Chondrocyte (in vitro differentiated cells): ENCODE measurements at places on chromosomes 1 and 21.

DNA sequence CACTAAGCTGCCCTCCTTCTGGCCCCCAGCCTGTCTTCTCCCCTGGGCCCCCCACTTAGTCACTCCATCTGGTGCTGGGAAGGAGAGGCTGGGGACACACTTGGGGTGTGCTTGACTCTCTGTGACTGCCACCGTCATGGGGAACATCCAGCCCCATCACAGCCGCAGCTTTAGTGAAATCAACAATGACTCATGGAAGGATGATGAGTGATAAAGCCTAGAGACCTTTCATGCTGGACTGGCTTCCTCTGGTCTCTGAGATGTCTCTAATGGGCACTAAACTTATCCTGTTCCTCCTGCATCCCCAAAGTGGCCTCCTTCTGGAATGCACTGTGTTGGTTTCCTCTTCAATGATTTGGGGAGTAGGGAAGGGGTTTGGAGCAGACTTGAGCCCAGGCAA, 172.9 kb downstream of the GRIK3 start:
- no peak overlapping the region for H3K27ac ChIP-seq
- H3K27me3 ChIP-seq = peaks cover 13% of the 10 kb centered on the region
- H3K4me1 ChIP-seq = no peaks in the 10 kb centered on the region
- no peak for DNase-seq
- H3K36me3 ChIP-seq = no peaks in the 10 kb centered on the region

- peaks cover 9% of the 10 kb centered on the region for H3K4me1 ChIP-seq
- H3K27ac ChIP-seq = no peak within 1 kb of the TSS
- H3K27me3 ChIP-seq = no peaks in the 10 kb centered on the region
- no peak within 1 kb of the TSS for H3K4me3 ChIP-seq
Observed at GRCh38 chr1:75796376-75797272, at the start of gene MSH4. Gene MSH4 (plus strand): TSS chr1:75796882. CDS start chr1:75796986, 104 bp downstream.

DNA sequence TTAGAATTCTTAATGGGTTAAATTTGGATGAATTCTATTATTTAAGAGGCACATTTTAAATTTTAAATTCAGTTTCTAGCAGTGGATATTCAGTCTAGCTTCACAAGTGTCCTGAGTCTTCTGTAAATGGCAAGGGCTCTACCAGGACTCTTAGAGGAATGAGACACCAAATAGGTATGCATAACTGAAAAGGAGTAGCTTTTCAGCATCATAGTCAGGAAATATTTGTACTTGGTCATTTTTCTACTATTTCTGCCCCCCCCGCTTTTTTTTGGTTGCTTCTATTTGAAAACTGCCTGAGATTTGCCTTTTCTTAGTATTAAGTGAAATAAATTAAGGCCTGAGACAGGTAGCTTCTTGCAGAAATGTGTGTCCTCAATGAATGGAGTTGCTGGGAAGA, 80.2 kb downstream of the MAST2 start:
- no peak overlapping the region for H3K4me3 ChIP-seq
- H3K36me3 ChIP-seq = no peaks in the 10 kb centered on the region
- DNase-seq = no peak
- no peak overlapping the region for H3K27ac ChIP-seq
- H3K4me1 ChIP-seq = peaks cover 40% of the 10 kb centered on the region

DNA sequence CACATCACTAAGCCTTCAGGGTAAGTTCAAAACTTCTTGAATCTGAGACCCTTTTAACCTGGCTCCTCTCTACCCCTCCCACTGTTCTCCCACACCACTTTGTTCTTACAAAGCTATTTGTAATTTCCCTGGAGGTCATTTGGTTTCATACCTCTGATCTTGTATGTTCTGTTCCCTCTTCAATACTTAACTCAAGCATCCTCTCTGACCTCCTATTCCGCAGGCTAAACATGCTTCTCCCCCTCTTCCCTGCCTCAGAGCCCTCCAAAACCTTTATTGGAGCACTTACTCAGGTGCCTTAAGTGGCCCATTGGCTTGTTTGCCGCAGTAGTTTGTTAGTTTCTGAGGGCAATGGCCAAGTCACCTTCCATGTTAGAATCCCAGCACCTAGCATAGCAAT, 54.8 kb downstream of the SSX2IP start:
- peaks cover 3% of the 10 kb centered on the region for H3K36me3 ChIP-seq
- no peak overlapping the region for H3K4me3 ChIP-seq
- peaks cover 14% of the 10 kb centered on the region for H3K4me1 ChIP-seq
- no peak overlapping the region for H3K27ac ChIP-seq
- DNase-seq = no peak
- H3K27me3 ChIP-seq = no peaks in the 10 kb centered on the region

DNA sequence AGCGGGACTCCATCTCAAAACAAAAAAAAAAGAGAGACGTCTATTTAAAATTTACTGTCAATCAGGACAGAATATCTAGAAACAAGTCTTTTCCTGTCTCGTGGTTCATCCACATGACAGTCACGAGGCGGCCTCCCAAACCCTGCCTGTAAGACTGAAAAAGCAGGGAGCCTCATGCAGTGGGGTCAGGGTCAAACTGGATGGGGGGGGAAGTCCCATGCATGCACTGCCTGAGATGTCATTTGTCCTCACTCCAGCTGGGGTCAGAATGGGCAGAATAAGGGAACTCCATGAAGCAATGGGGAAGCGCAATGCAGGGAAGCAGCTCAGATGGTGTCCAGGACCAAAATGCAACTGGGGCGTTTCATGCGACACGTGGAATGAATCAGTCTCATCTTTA, 85.5 kb downstream of the PIK3CD start:
- peaks cover 45% of the 10 kb centered on the region for H3K36me3 ChIP-seq
- H3K4me1 ChIP-seq = no peaks in the 10 kb centered on the region
- no peaks in the 10 kb centered on the region for H3K27me3 ChIP-seq
- peak; percentile 25 for DNase-seq
- H3K27ac ChIP-seq = no peak overlapping the region

DNA sequence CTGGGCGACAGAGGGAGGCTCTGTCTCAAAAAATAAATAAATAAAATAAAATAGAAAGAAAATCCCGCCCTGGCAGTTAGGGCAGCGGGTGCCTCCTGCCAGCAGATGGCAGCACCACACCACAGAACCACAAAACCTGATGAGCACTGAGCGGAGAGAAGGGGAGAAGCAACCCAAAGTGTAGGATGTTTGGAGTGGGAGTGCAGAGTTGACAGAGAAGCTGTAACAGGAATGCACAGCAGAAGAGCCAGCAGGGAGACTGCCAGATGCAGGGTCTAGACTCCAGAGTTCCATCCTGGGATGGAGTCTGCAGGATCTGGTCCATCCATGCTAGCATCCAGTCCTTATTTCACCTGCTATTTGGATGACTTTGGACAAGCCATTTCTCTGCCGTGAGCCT, 29.7 kb upstream of the KIRREL1 start:
- peaks cover 22% of the 10 kb centered on the region for H3K4me1 ChIP-seq
- peaks cover 33% of the 10 kb centered on the region for H3K27me3 ChIP-seq
- no peak for DNase-seq
